Breast epithelium (tissue), 4 donors: ENCODE measurements at places on chromosomes 3 and 15. TPM values are rescaled to one million over a fixed set of nuclear protein-coding genes. Genes with fewer than 3 reads are reported as not detected.

- no peak for DNase-seq
- no peaks in the 10 kb centered on the region for H3K4me1 ChIP-seq
- peak overlapping the region; percentile 45 for H3K4me3 ChIP-seq
- H3K36me3 ChIP-seq: no peaks in the 10 kb centered on the region
- no peak overlapping the region for H3K27ac ChIP-seq
- peaks cover 5% of the 10 kb centered on the region for H3K27me3 ChIP-seq
Measured at GRCh38 chr15:89406940-89407607, 72.5 kb upstream of the POLG start.

DNA sequence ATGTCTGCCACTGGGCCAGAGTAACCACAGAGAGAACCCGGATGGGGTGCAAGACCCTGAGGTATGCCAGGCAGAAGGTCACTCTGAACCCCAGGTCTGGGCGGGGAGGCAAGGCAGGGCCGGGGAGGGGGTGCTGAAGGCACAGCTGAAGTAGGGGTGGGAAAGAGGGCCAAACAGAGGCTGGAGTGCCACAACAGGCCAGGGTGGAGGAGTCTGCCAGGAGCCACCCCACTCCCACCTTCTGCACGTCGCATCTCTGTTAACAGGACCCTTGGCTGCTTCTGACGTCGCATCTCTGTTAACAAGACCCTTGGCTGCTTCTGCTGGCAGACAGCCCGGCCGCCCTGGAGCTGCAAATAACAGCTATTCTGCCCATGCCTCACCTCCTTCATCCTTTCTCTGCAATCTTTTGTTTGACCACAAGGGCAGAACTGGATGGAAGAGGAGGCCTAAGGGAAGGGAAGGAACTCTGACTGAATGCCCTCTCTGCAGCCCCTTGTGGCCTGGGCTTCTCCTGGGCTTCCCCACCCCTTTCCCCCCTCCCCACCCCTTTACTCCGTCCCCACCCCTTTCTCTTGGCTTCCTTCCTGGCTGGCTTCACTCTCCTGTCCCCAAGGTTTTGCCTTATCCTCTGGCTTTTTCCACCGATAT, 20.6 kb upstream of the FBLN2 start:
- no peak overlapping the region for H3K4me3 ChIP-seq
- no peak for DNase-seq
- H3K4me1 ChIP-seq: no peaks in the 10 kb centered on the region
- H3K27me3 ChIP-seq: no peaks in the 10 kb centered on the region

GRCh38 chr3:97957617-97958311, 14.5 kb downstream of the RIOX2 start:
- H3K4me1 ChIP-seq: no peaks in the 10 kb centered on the region
- no peaks in the 10 kb centered on the region for H3K27me3 ChIP-seq
- H3K4me3 ChIP-seq: no peak overlapping the region
- peak overlapping the region; percentile 35 for H3K27ac ChIP-seq
- DNase-seq: no peak

DNA sequence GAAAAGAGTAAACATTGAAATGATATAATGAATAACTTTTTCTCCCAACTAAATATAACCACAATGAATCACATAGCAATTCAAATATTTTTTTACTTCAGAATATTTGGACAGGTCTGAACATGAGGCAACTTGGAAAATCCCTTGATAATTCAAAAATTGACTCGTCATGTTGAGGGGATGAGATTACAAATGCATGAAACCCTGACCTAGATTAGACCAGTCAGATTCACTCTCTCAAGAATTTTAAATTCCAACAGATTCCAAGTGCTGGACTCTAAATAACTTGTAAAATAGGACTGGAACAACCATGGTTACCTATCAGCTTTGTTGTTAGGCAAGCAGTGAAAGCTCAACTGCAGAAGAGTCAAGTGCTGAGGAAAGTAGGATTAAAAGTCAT, 317.5 kb downstream of the GBE1 start:
- H3K4me1 ChIP-seq: no peaks in the 10 kb centered on the region
- DNase-seq: no peak
- no peak overlapping the region for H3K27ac ChIP-seq
- no peaks in the 10 kb centered on the region for H3K36me3 ChIP-seq

GRCh38 chr15:73225358-73226015, 143.3 kb downstream of the HCN4 start:
- DNase-seq: no peak
- H3K36me3 ChIP-seq: no peaks in the 10 kb centered on the region
- no peak overlapping the region for H3K4me3 ChIP-seq
- H3K4me1 ChIP-seq: no peaks in the 10 kb centered on the region
- no peaks in the 10 kb centered on the region for H3K27me3 ChIP-seq
- H3K27ac ChIP-seq: peak overlapping the region; percentile 29

DNA sequence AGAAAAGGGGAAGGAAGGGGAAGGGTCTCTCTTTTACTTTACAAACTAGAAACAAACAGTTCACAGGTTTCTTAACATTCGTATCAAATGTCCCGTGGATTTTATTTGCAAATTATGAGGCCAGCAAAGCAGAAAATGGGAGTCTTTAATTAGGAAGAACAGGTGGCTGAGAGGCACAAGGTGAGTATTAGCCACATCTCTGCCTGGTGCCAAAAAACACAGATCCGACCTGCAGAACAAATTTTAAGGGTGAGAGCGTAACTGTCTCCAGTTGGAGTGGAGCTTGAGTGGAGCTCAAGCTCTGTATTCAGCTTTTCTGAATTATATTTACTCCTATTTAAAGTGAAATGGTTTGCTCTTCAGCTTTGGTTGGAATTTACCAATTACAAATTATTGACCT, 1004.9 kb downstream of the FHIT start:
- DNase-seq: no peak
- H3K27me3 ChIP-seq: no peaks in the 10 kb centered on the region
- H3K4me1 ChIP-seq: no peaks in the 10 kb centered on the region
- H3K27ac ChIP-seq: no peak overlapping the region

GRCh38 chr3:23834082-23834870, 28.5 kb downstream of the UBE2E1 start:
- no peak for DNase-seq
- H3K36me3 ChIP-seq: no peaks in the 10 kb centered on the region
- H3K4me1 ChIP-seq: no peaks in the 10 kb centered on the region
- H3K4me3 ChIP-seq: no peak overlapping the region

- no peak overlapping the region for H3K4me3 ChIP-seq
- H3K4me1 ChIP-seq: no peaks in the 10 kb centered on the region
- H3K36me3 ChIP-seq: no peaks in the 10 kb centered on the region
- no peak for DNase-seq
- no peaks in the 10 kb centered on the region for H3K27me3 ChIP-seq
Measured at GRCh38 chr3:110738531-110738930, 333.1 kb upstream of the NECTIN3 start.

AGBL1 gene
- total RNA-seq: not detected

SLC28A1 gene
- total RNA-seq: not detected

CEMIP gene
- under 0.01 TPM for total RNA-seq

GRCh38 chr15:68592544-68592943, 13.8 kb downstream of the CORO2B start:
- no peak for DNase-seq
- H3K27me3 ChIP-seq: no peaks in the 10 kb centered on the region
- H3K36me3 ChIP-seq: no peaks in the 10 kb centered on the region
- H3K27ac ChIP-seq: no peak overlapping the region
